Nephron progenitor cell (in vitro differentiated cells): ENCODE measurements at places on chromosomes 4 and X.

DNA sequence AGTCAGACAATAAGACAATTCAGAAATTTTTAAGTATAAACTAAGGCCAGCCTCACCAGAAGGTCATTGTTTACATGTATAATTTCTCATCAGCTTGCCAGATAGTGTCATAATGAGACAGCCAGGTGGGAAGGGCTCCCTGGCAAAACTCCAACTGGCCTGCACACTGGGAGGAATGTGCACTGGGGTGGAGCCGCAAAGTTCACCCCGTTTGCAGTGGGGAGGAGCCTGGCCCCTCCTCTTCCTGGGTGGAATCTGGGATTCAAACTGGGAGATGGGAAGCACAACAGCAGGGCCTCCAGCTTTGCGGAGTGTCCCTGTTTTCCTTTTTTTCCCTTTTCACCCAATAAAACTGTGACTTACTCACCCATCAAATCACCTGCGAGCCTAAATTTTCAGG, 329.9 kb downstream of the SMARCA1 start:
- DNase-seq, result no peak

- DNase-seq, result no peak
These were observed 150.8 kb upstream of the GALNT7 start for GRCh38 chr4:173017802-173018201.

DNA sequence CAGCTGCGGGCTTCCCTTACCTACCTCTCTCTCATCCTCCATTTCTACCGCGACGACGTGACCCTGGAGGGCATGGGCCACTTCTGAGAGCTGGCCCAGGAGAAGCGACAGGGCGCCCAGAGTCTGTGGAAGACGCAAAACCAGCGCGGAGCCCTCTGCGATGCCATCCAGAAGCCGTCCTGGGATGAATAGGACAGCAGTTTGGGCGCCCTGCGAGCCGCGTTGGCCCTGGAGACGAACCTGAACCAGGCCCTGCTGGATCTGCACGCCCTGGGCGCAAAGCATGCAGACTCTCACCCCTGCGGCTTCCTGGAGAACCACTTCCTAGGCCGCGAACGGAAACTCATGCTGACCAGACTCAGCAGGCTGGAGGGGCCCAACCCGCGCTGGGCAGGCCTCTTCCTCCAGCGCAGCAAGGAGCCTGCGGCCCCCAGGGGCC, 52.7 kb upstream of the TMPRSS11F start:
- no peak for DNase-seq

DNA sequence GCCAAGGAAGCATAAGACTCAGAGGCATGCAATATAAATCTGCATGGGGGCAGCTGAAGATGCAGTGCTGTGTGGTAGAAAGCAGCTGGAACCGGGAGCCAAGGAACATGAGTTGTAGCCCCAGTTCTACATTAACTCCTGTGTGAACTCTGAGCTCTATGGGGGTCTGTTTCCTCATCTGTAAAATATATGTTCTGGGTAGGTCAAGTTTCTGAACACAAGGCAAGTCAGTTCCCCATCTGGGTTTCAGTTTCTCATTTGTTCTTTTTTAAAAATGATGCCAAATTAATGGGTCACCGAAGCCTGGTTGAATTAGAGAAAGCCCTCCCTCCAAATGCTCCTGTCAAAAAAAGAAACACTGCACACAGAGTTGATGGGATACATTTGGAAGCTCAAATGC, 24.0 kb downstream of the UNC5C start:
- DNase-seq, result no peak

- DNase-seq, result no peak
These were observed 12.1 kb downstream of the APLN start for GRCh38 chrX:129642641-129643040.

GRCh38 chr4:163087805-163088204, 78.9 kb downstream of the NAF1 start:
- DNase-seq, result no peak

DNA sequence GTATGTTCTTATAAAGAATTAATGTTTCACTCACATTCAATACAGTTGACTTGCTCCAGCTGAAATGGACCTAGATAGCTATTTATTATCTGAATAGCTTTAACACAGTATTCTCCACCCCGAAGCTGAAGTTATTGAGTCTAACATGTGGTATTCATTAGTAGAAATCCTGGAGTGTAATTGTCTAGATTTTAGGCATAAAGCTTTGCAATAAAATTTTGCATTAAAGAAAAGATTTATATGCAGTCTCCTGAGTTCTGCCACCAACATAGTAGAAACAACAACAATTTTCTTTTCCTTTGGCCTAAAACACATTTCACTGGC, 90.2 kb upstream of the DCLK2 start:
- DNase-seq, result no peak

- DNase-seq, result no peak
These were observed 190.1 kb upstream of the ITM2A start for GRCh38 chrX:79557212-79557611.

DNA sequence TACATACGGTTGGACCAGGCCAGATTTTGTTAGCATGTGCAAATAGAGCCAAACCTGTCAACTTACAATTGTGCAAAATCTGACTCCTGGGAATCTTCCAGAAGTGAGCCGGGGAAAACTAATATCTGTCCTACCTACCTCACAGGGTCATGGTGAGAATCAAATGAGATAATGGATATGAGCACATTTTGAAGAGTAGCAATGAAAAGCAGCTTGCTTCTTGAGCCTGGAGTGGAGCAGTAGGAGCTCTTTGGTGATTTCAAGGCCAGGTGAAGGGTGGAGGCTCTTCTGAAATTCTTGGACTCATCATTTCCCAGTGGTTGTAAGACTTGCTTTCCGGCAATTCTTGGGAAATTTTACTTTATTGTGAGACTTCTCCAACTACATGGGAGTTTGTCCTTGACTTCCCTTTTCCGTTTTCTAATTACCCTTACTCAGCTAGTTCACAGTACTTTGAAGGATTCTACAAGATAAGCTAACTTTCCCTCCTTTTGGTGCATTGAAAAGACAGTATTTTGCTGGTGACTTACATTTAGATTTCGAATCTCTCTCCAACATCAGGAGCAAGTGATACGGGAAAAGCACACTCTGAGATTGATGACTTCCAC, 12.2 kb downstream of the PLAC1 start:
- DNase-seq, result no peak

DNA sequence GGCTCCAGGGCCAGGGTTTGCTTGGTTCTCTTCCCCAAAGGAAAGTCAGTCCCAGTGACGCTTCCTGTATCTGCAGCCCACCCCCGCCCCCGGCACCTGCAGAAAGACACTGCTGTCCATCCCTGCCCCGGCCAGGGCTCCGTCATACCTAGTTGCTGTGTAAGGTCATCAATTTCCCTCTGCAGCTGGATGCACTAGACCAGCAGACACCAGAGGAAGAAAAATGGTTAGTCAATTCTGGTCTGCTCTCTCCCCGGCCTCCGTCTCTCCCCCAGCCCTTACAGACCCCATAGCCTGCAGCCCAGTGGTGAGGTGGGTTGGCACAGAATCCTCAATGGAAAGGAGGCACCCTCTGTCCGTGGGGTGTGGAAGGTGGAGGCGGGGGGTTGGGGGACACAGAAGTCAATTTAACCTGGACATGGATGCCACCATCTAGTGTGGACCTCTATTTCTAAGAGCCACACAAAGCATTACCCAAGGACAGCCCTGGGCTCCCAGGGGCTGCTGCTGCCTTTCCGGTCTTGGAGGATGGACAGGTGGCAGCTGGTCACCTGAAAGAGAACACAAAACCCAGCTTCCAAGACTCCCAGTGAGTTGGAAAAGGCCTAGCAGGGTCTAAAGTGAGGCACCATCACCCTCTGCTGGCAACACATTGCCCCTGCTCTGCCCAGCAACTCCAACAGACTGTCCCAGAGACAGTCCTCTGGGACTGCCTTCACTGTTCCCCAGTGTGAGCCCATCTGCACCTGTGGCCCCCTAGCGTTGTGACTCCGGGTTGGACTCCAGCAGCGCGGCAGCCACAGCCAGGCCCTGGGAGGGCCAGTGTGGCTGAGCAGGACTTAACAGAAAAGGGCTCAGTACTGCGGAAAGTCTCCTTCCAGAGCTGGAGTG, 40.2 kb upstream of the NHSL2 start:
- DNase-seq, result peak; percentile 21

- DNase-seq, result no peak
These were observed 709.3 kb downstream of the PCDH18 start for GRCh38 chr4:136823020-136823419.

DNA sequence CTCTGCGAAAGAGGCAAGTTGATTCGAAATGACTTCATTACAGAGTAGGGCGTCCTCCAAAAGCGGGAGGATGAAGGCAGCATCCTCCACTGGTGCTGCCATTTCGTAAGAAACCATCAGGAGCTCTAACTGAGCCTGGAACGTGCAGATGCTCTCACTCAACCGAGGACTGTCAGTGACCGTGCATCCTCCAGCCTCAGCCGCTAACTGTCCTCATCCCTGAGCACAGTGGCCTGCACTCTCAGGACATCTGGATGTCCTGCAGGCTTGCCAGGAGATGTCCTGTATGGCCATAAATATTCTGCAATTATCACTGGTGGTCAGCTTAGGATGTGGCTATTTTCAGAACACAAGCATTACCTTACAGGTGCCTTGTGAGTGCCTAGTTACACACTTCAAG, 107.1 kb upstream of the ADRA2C start:
- no peak for DNase-seq

GRCh38 chr4:37662861-37663390, 23.2 kb downstream of the RELL1 start:
- no peak for DNase-seq

- DNase-seq, result no peak
These were observed 230.7 kb upstream of the STK26 start for GRCh38 chrX:131792356-131792749.

DNA sequence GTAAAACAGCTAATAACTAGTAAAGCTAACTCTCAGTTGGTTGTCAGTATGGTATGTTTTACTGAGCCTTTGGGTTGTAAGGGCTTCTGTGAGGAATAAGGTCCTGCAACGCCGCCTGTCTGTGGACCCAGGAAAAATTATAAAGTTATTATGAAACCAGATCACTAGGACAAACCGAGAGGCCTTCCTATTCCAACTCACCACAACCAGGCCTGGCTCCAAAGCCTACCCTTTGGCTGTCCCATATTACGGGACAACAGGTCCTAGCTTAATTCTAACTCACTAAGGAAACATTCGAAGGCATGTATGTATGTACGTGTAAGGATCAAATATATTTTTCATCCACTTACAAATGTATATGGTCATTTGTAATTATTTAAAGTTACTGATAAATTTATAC, 1.4 kb downstream of the ANKRD17 start:
- peak; percentile 47 for DNase-seq

- no peak for DNase-seq
These were observed 867.4 kb downstream of the TECRL start for GRCh38 chr4:63541828-63542227.

GRCh38 chrX:69018416-69019072, 146.7 kb downstream of the PJA1 start:
- no peak for DNase-seq

- no peak for DNase-seq
These were observed at the start of gene SHROOM3 for GRCh38 chr4:76434901-76435527. SHROOM3 (plus strand) TSS chr4:76435229; CDS start chr4:76436053, 824 bp downstream.

- DNase-seq, result no peak
These were observed 8.8 kb upstream of the BMP2K start for GRCh38 chr4:78767350-78767749.

GRCh38 chr4:131488772-131489171, 1660.3 kb upstream of the PCDH10 start:
- DNase-seq, result no peak

GRCh38 chr4:123848606-123849005, 452.0 kb downstream of the SPRY1 start:
- no peak for DNase-seq

DNA sequence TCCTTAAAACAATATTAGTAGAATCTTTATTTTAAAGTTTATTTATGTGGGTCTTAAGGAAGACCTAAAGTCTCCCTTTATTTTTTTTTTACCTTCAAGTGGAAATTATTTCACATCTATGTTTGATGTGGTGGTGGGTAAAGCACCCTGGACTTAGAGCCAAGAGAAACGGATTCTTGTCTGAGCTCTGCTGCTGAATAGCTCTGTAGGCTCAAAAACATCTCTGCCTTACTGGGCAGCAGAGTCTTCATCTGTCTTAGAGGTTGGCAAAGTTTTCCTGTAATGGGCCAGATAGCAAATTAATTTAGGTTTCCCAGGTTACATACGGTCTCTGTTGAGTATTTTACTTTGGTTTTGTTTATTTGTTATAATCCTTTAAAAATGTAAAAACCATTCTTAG, 136.5 kb downstream of the CEP135 start:
- DNase-seq, result no peak

DNA sequence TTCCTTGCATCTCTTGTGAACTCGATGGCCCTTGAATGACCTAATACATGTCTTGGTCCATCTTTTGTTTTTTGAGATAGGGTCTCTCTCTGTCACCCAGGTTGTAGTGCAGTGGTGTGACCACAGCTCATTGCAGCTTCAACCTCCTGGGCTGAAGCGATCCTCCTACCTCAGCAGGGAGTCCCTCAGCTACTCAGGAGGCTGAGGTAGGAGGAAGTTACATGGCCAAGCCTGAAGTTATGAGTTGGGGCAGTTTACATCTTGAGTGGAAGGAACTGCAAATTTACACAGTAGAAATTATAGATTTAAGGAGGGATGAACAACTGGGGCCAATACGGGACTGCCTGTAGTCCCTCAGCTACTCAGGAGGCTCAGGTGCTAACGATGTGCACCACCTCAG, 97.2 kb upstream of the METTL14 start:
- DNase-seq, result no peak

- DNase-seq, result no peak
These were observed 74.6 kb upstream of the STOX2 start for GRCh38 chr4:183830438-183830985.

DNA sequence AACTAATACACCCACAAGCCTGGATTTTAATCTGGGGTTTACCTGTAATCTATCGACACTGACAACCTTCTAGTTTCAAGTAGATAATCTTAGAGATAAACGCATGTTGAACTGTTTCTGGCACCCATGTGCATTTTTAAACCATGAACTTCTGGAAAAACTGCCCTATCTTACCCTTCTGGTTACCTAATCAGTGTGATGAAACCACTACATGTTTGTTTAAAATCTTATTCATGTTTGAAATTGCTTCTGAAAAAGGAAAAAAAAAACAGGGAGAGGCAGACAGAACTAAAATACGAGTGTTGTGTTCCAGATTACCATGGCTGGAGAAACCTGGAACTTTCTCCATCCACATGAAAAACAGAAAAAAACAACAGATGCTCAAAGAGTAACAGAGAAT, 139.3 kb downstream of the MID1IP1 start:
- DNase-seq, result no peak

GRCh38 chr4:165364452-165365080, 14.2 kb upstream of the CPE start:
- DNase-seq, result no peak

- peak; percentile 48 for DNase-seq
These were observed 18.0 kb upstream of the CYP2U1 start for GRCh38 chr4:107913283-107913899.
